ACHN (cell line): ENCODE measurements at places on chromosomes 2 and 18.

- no peak for DNase-seq
These were observed 96.9 kb downstream of the SETBP1 start for GRCh38 chr18:44777457-44778192.

DNA sequence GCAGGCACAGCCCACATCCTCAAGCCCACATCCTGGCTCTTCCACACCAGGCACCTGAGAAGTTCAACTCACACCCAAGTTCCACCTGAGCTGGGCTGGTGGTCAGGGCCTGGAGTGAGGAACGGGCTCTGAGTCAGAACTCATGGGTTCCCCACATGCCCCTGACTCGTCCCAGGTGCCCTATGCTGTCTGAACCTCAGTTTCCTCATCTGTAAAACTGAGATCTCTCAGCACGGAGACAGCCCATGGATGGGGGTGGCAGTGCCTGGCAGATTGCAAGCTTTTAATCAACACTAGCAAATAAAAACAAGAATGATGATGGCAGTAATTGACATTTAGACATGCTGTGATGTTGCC is 307.8 kb downstream of the NDUFA10 start:
- DNase-seq = no peak

DNA sequence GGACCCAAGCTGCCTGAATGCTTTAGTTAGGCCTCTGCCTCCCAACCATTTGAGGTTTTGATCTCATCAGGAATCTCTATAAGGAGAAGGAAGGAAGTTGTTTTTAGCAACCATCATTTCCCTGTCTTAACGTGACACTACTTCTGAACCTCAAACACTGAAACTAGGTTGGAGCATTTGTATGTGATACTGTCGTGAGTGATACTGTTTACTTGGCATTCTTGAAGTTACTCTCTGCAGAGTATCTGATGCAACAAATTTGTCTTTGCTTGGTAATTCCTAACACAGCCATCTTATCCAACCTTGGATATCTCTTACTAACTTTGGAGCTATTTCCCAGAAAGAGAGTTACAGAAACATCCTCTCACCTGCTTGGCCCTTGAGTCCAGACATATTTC is 22.1 kb downstream of the TTLL4 start:
- no peak for DNase-seq

- no peak for DNase-seq
These were observed 172.8 kb downstream of the ARL4C start for GRCh38 chr2:234324116-234324515.

- no peak for DNase-seq
These were observed 87.1 kb downstream of the ACKR3 start for GRCh38 chr2:236656721-236657120.

GRCh38 chr2:98461498-98462049 is 16.9 kb downstream of the INPP4A start:
- DNase-seq = no peak

DNA sequence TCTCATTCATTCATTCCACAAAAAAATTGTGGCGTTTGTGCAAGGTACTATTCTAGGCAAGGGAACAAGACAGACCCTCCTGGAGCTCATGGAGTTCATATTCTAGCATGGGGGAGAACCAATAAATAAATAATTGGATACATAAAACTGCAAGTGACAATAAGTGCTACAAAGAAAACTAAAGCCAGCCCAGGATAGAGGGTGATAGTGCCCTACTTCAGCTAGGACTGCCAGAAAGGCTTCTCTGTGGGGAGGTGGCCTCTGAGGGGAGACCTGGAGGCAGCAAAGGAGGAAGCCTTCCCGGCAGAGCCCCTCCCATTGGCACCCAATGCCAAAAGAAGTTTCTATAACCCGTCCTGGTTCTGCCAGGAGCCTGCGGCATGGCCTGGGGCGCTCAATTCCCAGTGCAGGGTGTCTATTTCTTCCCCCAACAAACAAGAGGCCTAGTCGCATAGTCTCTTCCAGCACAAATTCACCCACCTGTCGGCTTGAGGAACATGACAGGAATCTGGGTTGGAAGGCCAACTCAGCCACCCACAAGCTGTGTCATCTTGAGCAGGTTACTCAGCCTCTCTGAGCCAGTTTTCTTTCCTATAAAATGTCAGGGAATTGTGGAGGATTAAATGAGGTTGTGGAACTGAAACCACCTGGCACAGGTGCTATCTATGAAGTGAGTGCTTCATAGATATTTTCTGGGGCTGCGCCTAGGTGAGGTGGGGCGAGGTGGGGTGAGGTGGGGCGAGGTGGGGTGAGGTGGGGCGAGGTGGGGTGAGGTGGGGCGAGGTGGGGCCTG is 94.3 kb downstream of the ZFP36L2 start:
- no peak for DNase-seq

DNA sequence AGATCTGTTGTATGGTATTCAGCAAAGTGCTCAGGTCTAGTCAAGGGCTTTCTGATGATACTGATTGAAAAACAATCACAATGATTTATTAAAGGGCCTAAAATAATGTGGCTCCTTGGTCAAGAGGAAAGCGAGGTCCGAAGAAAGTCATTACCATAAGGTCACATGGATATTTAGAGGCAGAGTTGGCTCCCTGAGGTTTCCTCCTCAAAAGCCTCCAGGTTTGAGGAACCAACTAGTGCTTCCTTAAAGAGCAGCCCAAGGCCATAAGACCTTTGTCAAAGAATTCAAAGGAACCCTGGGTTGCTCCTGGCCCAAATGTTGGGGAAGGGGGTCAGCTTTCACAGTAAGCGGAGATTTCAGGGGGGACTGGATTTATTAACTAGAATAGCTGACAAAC is 280.7 kb upstream of the ATP5MC3 start:
- DNase-seq = no peak

GRCh38 chr2:190802626-190803209 is 77.9 kb upstream of the GLS start:
- no peak for DNase-seq

- peak; percentile 4 for DNase-seq
These were observed 37.5 kb downstream of the KCNS3 start for GRCh38 chr2:17915811-17916518.

GRCh38 chr18:78323453-78324197 is 656.0 kb upstream of the SALL3 start:
- DNase-seq = no peak

DNA sequence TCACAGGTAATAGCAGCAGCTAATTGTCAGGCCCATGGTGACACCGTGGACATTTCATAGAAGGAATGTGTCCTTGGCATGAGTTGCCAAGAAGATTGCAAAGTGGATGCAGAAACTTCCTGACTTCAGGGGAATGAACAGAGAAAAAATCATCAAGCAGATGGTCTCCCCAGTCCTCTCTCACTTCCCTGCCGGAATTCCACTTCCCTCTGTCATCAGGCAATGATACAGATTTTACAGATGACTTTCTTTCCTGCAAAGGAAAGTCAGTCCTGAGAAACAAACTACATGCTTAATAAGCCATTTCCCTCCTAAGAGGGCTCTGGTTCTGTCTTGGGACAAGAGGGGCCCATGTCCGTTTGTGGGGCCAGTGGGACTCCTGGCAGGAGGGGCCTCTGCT is 45.7 kb downstream of the KCNF1 start:
- no peak for DNase-seq

DNA sequence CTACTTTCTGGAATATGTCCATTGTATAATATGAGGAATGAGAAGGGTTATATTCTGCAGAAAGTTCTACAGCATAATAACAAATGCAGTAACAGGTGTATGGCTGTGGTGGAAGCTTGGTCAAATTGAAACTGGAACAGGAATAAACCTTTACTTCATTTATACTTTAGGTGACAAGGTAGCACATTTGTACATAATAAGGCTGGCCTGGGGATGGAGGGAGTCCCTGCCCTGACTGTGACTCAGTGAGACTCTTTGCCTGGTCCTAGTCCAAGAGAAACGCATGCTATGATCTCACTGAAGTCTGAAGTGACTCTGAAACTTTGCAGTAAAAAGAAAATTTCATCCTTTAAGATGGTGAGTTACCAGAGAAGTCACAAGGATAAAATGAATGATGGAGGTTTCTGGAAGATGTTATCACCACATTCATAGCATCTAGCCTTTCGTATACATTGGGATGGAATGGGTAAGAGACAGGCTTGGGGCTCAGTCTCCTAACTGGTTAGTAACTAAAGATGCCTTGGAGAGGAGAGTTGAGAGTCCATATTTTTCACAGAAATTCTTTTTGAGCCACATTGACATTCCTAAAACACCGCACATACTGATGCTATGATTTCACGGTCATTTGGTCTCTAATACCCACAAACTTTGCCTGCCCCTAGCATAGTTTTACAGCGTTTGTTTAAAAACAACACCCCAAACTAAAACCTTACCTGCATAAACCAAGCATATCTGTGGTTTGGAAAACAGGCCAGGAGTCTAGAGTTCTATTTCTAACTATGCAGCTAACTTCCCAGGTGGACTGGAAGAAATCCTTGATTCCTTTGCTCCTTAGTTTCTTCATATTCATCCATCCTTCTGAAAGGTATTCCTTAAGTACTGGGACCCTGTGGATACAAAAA is 42.4 kb upstream of the NABP1 start:
- DNase-seq = peak; percentile 97

GRCh38 chr18:56083097-56083521 is 495.1 kb upstream of the TCF4 start:
- no peak for DNase-seq

DNA sequence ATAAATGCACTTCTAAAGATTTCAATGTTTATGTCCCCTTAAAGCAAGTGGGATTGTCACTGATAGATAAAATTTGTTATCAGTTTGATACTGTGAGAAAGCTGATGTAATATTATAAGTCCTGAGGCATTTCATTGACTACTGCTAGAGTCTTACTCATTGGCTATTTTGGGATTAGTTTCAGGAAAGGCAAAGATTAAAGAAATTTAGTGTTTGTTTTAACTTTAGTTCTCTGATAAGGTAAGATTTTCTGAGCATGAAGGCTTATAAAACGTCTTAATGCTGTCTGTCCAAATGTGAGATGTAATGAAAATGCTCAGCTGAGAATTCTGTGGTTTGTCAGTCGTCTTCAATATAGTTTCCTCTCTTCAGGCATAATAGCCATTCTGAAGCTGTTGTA is 886.4 kb upstream of the CDH2 start:
- DNase-seq = no peak

GRCh38 chr2:88423733-88424132 is 28.8 kb downstream of the FOXI3 start:
- DNase-seq = no peak

GRCh38 chr2:48572816-48573215 is 42.9 kb downstream of the STON1 start:
- DNase-seq = no peak

DNA sequence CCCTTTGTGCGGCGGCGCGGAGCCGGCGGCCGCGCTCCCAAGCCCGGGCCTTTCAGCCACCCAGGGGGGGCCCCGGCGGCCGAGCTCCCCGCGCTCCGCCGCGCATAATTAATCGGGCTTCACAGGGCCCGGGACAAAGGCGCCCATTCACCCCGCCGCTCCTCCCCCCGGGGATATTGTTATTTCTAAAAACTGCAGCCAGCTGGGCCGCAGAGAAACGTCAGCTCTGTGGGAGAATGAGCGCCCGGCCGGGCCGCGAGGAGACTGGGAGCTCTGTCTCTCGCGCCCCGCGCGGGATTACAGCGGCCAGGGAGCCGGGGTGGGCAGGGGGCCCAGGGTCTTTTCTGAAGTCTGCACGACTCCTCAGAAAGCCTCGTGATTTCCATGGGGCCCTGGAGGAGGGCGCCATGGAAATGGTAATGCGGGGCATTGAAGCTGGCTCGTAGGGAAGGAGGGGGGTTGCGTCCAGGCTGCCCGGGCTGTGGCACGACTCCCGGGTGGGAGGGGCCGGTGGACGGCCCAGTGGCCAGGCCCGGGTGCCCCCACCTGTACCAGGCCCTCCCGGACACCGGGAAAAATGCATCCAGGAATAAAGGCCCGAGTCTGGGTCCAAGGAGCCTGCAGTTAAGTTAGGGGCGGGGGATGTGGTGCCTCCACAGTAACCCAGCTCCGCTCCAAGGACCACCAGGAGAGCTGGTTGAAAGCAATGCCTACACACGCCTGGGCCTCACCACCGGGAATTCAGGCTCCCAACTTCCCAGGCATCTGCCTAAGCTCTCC is 125.3 kb downstream of the ZFP36L2 start:
- DNase-seq = peak; percentile 34

GRCh38 chr2:178072000-178072382 is 586 bp downstream of the PDE11A start:
- no peak for DNase-seq

DNA sequence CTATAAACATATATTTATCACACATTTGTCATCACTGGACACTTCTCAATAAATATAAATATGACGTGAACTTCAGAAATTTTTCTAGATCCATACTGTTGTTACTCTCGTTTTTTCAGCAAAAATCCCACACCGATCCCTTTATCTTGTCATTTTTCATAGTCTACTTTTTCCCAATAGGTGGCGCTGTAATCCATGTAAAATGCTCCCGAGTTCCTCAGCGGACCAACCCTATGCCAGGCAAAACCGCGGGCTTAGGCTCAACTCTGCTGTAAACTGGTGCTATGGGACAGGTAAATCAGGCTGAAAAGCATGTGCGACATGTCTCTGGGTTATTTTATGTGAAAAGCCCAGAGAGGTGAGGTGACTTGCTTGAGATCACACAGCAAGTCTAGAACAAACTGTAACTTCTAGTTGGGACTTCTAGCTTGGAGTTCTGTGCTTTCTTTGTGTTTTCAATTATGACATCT is 104.0 kb downstream of the COBLL1 start:
- peak; percentile 87 for DNase-seq

- DNase-seq = no peak
These were observed 11.0 kb downstream of the FBLN7 start for GRCh38 chr2:112149194-112149593.

GRCh38 chr2:216679658-216680024 is 15.7 kb downstream of the IGFBP5 start:
- DNase-seq = no peak

DNA sequence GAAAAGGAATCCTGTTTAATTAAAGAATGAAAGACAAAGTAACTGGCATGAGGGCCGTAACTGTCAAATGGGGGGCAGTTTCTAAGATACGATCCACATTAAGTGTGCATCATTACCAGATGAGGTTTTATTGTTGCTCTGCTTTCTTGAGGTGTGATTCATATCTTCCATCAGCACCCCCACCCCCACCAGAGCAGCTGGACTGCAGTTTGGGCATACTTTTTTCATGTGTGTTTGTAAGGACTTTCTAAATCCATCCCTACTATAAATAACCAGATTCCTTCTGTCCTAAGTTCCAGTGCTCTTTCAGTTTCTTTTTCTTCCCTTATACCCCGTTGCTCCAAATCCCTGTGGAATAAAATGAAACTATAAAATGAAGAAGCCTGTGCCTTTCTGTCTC is 142.1 kb downstream of the CDCA7 start:
- no peak for DNase-seq

DNA sequence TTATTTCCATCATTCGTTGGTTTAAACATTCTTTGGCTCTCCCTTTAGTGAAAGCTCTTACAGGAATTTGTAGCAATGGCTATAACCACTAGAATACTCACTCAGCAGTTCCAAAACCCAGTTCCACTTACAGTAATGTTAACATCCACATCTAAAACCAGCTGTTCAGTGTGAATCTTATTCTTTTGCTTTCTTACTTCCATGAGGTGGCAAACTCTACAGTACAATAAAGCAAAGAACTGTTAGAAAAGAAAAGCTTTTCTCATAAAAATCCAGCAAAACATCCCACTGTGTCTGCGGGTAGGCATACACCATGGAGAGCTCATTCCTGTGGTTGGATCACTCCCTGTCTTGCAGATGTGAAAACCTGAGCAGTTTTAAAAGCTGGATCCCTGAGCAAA is 147.1 kb downstream of the ARHGAP28 start:
- no peak for DNase-seq
